T47D (cell line): ENCODE measurements at places on chromosomes 11 and 22.
A peak's percentile ranks its signal among the peaks of the same experiment; 100 is the strongest.

GRCh38 chr11:66183494-66184048 lies 84.9 kb upstream of the RAB1B start:
- DNase-seq = peak; percentile 45

GRCh38 chr11:71454470-71455113 lies 1.6 kb downstream of the NADSYN1 start:
- peak; percentile 76 for DNase-seq

DNA sequence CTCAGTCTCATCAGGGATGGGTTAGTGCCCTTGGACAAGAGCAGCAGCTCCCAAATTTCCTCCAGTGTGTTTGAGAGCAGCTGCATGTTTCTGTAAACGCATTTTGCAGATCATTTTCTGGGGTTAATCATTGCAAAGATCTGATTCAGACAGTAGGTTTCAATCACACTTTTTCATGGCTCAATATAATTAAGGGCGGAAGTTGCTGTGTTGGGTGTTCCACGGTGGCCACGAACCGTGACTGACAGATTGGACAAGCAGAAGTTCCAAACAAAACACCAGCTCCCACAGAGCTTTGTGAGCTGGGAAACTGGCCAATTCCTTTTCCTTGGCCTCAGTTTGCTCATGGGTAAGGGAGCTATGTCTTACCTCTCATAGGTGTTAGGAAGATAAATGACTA lies 8.4 kb upstream of the RASSF10 start:
- no peak for DNase-seq

DNA sequence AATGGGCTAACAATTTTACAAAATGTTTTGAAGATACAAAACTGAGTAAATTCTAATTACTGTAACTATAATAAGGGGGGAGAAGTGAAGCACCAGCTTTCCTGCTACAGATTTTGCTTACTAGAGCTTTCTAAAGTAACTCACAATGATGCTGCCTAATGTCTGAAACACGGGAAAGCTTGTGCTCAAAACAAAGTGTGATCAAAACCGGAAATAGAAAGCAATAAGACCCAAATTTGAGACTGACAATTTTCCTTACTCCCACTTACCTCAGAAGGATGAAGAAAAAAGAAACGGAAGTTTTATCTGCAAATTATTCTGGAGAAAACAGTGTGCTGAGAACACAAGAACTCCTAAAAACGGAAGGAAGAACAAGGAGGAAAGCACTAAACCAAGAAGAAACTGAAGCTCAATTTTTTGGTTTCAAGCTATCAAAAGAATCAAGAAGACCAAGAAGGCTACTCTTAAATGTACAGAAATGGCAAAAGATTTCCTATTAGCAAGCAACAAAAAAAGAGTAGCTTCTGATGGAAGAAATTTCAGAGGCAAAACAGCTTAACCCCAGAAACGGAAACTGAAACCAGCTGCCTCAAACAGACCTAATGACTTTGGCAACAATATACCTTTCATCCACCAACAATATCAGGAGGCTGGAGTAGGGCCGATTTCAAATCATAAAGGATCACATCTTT lies 33.4 kb downstream of the AMBRA1 start:
- DNase-seq = peak; percentile 23

- no peak for DNase-seq
Measured at GRCh38 chr22:23675502-23676415, 15.1 kb upstream of the RGL4 start.
